Hematopoietic multipotent progenitor cell treated with erythropoietin and hydrocortisone succinate and interleukin-3 and kit ligand, for 17 days (in vitro differentiated cells): ENCODE measurements at places on chromosomes 2 and 18.
A peak's percentile ranks its signal among the peaks of the same experiment; 100 is the strongest.

DNA sequence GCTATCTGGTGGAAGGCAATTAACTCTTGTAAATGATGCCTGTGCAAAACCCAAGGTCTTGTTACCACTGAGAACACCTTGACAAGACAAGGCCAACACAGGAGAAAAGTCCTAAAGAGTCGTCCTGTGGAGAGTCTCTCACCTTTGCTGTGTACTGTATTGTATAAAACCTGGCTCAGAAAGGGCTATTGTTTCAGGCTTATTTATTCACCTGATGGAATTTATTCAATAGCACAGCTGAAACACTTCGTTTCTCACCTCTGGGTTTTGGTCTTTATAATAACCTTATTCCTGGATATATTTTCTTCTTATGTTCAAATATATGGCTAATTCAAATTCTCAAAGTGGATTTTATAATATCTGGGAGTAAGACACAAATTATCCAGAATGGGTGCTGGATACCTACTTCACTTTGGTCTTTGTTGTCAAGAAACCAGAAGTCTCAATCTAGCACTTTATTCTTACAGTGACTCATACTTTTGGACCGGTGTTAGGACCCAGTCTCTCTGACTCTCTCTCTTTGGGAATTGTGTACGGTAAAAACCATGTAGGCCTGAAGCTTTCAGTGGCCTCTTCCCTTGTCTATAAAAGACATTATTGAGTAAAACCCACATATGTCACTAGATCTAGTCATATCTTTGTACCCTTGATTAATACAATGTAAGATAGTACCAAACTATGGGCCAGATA is 16.1 kb upstream of the STAT4 start:
- no peak for DNase-seq

DNA sequence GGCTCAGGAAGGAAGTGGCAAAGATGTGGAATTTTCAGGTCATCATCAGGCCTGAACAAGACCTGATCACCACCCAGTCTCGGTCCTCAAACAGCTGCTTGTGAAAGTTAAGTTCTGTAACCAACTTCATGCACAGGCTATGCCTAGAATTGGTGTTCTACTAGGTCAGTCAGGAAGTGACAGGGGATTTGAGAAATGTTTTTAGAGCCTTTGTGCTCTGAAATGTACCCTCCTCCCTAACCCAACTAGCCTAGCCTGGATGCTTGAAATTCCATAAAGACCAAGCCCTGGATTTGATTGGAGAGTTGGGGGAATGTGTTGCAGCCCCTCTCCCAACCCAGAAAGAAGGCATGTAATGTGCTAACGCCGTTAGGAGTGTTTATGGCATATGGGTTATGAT is 63.3 kb downstream of the TGOLN2 start:
- DNase-seq: no peak

DNA sequence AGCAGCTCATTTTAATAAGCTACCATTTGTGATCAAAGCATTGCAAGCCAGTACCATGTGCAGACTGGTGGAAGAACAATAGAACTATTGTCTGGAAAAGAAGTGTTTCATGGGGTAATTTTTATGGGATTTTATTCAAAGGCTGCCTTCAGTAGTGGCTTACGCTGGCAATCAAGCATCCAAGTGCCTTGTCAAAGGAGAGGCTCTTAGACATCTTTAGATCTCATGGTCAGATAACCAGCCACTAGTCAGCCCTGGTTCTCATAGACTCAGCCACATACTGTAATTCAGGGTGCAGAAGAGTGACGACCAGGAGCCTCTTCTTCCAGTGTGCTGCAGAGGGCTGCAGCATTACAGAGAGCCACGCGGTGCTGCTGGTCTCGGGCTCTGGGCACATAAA is 98.5 kb upstream of the NOSTRIN start:
- DNase-seq: no peak

DNA sequence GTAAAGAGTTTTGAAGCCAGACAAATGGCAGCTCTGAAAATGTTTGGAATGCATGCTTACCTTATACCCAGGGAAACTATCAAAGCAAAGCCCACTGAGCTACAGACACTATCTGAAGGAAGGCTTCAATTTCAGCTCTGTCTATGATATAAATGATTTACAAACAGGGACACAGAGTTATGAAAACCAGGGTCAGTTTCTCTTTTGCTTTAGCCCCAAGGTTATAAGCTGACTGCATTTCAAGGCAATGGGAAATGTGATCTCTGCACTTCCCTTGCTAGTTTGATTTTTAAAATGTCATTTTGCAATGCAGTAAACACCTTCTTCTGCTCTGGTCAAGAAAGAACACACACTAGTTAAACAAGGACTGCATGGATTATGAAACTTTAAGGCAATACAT is 65.2 kb upstream of the CCDC195 start:
- no peak for DNase-seq

GRCh38 chr2:150006591-150006990 is 419.0 kb upstream of the MMADHC start:
- DNase-seq: no peak

DNA sequence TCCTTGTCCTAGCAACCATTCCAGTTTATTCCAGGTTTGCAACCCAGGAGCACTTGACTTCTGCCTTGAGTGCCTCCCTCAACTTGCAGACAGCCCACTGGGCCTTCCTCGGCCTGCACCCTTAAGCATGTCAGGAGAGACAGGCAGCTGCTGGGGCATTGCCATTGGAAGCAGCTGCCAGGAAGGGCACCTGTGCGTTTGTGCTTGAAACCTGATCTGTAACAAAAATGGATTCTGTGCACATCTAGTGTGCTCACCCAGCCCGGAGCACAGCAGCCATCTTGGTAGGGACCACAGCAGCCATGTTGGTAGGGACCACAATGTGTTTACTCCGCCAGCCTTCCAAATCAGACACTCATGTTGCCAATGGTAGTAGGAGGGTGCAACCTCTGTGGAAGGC is 44.3 kb upstream of the GLI2 start:
- DNase-seq: no peak

DNA sequence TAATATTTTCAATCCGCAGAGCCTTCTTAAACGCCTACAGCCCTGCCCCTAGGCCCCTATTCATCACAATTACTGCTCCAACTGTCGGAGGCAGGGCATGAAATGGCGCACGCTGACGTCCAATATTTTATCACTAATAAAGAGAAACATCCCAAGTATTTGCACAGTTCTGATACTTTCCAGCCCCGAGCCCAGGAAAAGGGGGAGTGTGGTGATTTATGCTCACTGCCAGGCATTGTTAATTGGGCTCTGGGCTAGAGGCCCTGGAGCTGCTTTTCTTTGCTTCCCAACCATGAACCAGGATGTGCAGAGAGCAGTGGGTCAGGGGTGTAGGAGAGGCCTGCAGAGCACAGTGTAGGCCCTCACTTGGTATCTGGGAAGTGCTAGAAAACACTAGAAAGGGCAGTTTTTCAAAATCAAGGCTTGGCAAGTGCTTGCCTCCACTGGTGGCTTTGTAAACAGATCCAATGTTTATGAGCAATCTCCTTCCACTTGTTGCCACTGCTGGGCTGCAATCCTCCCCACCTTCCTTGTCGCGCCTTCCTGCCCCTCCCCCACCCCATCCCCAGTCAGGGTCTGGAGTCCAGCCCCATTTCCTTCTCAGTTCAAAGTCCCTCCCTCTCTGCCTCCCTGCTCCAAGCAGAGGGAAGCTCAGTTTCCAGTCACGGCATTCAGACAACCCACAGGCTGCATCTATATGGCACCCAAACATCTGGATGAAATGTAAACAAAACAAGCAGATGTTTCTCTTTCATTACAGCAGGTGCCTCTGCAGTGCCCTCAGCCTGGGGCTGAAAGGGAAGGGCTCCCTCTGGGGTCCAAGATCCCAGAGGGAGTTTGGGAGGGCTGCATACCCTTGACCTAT is 83.9 kb upstream of the PKDCC start:
- DNase-seq: no peak

GRCh38 chr2:219851801-219852481 is 224.5 kb downstream of the SLC4A3 start:
- DNase-seq: no peak

DNA sequence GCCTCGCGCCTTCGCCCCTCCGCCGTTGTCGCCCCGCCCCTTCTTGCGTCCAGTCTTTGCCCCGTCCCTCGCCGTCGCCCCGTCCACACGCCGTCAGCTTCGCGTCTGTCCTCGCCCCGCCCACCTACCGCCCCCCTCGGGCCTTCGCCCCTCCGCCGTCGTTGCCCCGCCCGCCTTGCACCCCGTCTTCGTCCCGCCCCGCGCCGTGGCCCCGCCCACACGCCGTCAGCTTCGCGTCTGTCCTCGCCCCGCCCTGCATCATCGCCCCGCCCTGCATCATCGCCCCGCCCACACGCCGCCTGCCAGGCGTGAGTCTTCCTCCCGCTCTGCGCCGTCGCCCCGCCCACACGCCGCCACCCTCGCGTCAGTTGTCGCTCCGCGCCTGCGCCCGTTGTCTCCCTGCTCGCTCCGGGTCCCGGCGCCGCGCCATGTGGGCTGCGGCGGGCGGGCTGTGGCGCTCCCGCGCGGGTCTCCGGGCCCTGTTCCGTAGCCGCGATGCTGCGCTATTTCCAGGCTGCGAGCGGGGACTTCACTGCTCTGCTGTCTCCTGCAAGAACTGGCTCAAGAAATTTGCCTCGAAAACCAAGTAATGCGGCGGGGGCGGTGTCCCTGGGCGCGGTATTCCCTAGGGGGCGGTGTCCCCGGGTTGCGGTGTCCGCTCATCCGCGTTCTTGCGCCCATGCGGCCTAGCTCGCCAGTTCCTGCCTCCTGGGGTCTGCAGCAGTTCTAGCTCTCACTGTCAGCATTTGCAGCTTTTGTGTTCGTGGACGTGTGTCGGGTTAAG is at the start of gene RBFA:
RBFA (plus strand) TSS at position 367 of the 784 bp plus-strand sequence; CDS start at position 429, 62 bp downstream.
- peak; percentile 97 for DNase-seq

DNA sequence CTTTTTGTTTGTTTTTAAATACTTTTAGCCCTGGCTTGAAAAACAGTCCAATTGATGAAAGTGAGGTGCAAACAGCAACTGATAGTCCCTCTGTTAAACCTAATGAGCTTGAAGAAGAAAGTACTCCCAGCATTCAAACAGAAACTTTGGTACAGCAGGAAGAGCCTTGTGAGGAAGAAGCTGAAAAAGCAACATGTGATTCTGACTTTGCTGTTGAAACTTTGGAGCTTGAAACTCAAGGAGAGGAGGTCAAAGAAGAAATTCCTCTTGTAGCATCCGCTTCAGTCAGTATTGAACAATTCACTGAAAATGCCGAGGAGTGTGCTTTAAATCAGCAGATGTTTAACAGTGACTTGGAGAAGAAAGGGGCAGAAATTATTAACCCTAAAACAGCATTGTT is 30.6 kb upstream of the DYSF start:
- no peak for DNase-seq

DNA sequence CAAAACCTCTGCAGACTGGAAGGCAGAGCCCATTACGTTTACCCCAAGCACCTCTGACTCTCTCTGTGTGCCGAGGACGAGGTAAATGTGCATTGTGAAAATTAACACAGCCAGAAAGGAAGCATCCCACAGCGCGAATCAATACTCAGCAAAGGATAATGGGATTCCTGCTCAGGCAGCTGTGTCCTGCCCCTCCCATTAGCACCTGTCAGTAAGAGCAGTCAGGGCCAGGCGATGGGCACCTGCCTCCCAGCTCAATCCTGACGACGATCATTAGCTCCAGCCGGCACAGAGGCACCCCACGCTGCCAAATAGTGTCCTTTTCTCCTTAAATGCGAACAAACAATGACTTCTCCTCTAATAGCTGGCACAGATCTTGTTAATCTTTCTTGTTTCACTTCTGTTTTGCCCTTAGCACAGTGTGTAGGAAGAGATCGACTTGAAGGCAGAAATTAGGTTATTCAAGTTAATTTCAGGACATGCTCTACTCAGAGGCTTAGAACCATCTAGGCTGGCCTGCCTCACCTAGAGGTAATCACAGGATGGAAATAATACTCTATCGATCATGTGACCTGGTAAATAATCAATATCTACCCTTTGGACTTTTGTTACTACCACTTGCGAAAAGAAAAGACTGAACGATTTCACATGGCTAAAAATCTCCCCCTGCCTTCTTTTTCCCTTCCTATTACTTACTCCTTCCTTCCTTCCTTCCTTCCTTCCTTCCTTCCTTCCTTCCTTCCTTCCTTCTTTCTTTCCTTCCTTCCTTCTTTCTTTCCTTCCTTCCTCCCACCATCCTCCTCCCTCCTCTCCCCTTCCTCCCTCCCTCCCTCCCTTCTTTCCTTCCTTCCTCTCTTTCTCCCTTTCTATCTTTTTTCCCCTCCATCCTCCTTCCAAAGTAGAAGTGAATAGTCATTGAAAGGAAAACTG is 487.9 kb upstream of the ID2 start:
- DNase-seq: no peak

DNA sequence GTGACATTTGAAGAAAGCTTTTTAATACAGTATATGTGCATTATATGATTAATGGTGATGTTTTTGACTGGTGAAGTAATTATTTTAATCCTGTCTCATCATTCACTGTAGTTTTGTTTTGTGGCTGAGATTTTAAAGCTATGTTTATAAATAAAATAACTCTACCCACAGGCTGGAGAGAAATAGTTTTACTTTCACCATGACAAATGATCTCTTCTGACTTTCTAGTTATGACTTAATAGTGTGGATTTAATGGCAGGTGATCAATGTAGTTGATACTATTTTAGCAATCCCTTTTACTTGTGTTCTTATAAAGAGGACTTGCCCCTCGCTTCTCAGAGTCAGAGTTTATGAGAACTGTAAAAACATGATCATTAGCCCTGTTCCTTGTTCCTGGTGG is 289.5 kb upstream of the SIX3 start:
- DNase-seq: no peak

DNA sequence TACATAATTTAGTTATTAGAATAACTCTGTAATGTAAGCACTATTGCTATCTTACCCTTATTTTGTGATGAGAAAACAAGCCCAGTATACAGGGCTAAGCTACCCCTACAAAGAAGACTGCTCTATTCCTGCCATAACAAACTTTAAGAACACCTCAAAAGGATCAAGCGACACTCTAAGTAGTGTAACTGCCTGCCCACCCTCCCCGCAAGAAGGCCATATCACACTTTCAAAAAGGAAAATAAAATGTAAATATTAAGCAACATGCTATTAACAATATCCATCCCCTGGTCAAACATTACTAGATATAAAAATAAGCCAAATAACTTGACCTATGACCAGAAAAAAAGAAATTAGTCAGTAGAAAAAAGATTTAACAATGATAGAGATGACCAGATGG is 741.7 kb upstream of the CNTNAP5 start:
- DNase-seq: no peak
